ENCODE measurements at places on chromosomes 1 and 21. TPM values are rescaled to one million over a fixed set of nuclear protein-coding genes. Genes with fewer than 3 reads are reported as not detected.

DYRK3 gene
- polyA plus RNA-seq: 1.5 TPM

PPM1J gene
- polyA plus RNA-seq: 0.17 TPM

- H3K36me3 ChIP-seq: no peaks in the 10 kb centered on the region
- peaks cover 8% of the 10 kb centered on the region for H3K4me1 ChIP-seq
- no peak overlapping the region for H3K4me3 ChIP-seq
- no peak for DNase-seq
These were observed 12.7 kb upstream of the ERVH48-1 start for GRCh38 chr21:42937960-42938605.

DNA sequence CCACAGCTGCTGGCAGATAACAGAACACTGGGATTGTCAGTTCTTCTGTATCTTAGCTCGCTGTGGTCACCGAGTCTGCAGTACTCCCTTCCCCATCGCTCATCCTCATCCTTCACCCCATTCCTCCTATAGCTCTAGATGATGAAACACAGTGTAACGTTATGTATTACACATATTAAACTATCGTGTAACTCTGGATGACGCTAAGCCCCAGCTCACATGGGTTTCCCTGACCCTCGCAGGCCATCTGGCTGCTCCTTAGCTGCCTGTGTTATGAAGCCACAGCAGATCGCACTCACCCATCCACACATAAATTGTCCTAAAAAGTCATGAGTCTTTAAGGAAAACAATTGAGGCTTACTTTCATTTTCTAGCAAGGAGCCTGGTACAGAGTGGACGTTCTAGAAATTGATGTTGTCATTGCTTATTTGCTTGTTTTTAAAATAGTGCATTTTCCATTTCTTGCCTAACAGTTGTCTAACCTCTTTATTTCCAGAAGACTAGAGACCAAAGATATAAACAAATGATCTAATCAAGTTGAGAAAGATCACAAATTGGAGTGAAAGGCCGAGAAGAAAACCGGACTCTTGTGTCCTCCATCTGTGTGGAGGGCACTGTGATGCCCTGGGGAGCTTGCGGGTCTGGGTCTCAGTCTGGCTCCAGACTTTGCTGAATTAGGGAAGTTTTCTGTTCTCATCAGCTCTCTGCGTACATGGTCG is 24.3 kb upstream of the PCP4 start:
- no peak overlapping the region for H3K4me3 ChIP-seq
- H3K27ac ChIP-seq: no peak overlapping the region
- no peaks in the 10 kb centered on the region for H3K36me3 ChIP-seq
- no peaks in the 10 kb centered on the region for H3K4me1 ChIP-seq

- no peaks in the 10 kb centered on the region for H3K27me3 ChIP-seq
- no peaks in the 10 kb centered on the region for H3K36me3 ChIP-seq
- H3K27ac ChIP-seq: no peak overlapping the region
- H3K4me3 ChIP-seq: no peak overlapping the region
- peaks cover 5% of the 10 kb centered on the region for H3K4me1 ChIP-seq
- no peak for DNase-seq
These were observed 11.2 kb upstream of the HJV start for GRCh38 chr1:146032631-146033219.

DNA sequence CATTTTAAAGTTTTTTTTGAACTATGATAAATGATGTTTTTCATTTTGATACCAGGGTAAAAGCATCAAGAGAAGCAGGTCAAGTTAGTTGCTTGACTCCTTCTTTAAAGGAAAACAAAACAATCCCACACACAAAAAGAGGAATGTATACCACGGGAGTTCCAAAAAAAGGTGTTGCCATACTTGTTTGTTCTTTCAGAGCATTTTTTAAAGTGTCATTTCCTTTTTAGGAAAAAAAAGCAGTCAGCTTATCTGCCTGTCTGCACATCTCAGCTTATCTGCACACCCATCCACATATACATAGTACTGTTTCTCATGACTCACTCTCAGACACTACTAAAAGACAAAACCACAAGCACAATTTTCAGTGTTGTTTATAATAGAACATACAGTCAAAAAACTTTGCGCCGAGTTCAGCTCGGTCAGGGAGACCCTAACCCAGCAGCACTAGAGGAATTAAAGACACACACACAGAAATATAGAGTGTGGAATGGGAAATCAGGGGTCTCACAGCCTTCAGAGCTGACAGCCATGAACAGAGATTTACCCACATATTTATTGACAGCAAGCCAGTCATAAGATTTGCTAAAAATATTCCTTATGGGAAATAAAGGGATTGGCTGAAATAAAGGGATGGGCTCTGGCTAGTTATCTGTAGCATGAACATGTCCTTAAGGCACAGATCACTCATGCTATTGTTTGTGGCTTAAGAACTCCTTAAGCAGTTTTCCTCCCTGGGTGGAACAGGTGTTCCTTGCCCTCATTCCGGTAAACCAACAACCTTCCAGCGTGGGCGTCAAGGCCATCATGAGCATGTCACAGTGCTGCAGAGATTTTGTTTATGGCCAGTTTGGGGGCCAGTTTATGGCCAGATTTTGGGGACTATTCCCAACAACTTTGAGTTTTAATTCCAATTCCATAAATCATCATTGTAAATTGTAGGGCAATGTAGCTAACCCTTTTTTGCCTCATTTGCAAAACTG is 11.4 kb upstream of the MNDA start:
- DNase-seq: no peak
- H3K4me1 ChIP-seq: no peaks in the 10 kb centered on the region
- H3K36me3 ChIP-seq: no peaks in the 10 kb centered on the region
- no peak overlapping the region for H3K27ac ChIP-seq
- no peaks in the 10 kb centered on the region for H3K27me3 ChIP-seq

Data from liver (tissue), 10 donors.